Activated CD4-positive, alpha-beta memory T cell treated with anti-CD3 and anti-CD28 coated beads for 36 hours (primary cell): ENCODE measurements at places on chromosomes 12 and 14. TPM values are rescaled to one million over a fixed set of nuclear protein-coding genes. Genes with fewer than 3 reads are reported as not detected.

Gene INSM2
- total RNA-seq: not detected

Gene BHLHE41
- total RNA-seq: not detected

Gene CLEC14A
- not detected for total RNA-seq

Gene RASSF9
- total RNA-seq: not detected
